Brain microvascular endothelial cell (primary cell): ENCODE measurements at places on chromosomes 3 and 15.

DNA sequence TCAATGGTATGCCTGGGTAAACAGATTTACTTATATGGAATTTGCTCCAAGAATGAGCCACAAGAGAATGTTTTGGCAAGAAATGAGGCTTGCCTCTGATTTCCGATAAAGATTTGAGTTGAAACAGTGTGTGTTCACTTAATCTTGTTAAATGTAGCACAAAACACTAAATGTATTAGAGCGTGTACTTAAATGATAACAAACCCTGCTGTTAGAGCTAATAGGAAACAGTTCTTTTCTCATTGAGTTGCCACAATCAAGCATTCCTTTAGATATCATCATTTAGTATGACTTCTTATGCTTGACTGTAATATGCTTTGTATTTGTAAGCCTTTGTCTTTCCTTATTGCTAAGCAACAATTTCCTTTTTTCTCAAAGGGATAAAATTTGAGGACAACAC, 353.6 kb upstream of the ZNF717 start:
- DNase-seq, result peak; percentile 45

GRCh38 chr3:11392014-11392859, 120.0 kb downstream of the ATG7 start:
- peak; percentile 70 for DNase-seq

DNA sequence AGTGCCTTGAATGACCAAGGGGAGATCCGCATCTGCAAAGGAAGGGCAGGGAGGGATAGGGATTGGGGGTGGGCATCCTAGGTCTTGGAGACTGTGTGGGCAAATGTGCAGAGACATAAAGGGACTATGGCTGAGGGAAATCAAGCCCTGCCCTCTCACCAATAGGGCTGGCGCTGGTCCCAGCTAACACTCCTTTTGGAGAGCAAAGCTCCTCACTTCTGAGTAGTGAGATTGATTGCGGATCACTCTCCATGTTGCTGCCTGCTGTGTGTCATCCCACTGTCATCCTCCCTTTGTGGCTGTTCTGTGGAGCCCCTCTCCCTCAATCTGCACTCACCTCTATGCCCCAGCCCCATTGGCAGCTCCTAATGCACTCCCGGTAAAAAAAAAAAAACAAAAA, 2.2 kb upstream of the CELSR3 start:
- DNase-seq, result no peak

DNA sequence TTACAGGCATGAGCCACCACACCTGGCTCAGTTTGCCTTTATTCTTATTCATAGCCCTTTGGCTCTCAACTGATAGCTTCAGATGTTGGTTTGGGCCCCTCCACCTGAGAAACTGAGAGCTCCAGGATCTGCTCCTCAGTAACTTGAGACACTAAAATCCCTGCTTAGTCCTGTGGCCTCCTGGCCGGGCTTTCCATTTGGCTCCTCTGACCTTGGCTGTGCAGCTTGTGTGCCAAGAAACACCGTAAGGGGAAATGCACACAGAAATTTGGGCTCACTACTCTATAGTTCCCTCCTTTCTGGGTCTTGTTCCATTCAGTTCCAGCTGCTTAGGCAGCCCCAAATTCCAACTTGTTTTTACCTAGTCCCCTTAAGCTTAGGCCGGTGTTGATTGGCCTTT, 24.9 kb downstream of the NIPA2 start:
- no peak for DNase-seq
